IMR-90 (cell line): ENCODE measurements at places on chromosomes 1 and 21. TPM values are rescaled to one million over a fixed set of nuclear protein-coding genes. Genes with fewer than 3 reads are reported as not detected.

- no peaks in the 10 kb centered on the region for H3K27me3 ChIP-seq
- no peak overlapping the region for H3K27ac ChIP-seq
- no peak for DNase-seq
- no peaks in the 10 kb centered on the region for H3K4me1 ChIP-seq
- H3K4me3 ChIP-seq, result no peak overlapping the region
- H3K36me3 ChIP-seq, result no peaks in the 10 kb centered on the region
These were observed 13.0 kb upstream of the PLPPR5 start for GRCh38 chr1:99017655-99018054.

DNA sequence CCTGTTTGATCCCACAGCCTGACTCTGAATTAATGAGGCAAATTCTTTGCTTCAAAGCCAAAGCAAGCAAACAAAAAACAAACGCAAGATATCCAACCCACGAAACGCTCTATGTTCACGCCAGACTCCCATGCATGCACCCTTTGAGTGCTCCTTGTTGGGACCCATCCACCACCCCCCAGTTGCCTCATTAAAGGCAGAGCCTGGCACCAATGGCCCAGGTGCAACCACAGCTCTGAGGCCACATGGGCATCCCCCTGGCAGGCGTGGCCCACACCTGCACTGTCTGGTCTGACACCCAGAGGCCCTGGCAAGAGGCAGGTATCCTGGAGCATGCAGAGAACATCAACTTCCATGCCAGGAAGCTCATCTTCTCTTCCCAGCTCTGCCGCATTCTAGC is 1.1 kb upstream of the PADI4 start:
- peaks cover 35% of the 10 kb centered on the region for H3K27me3 ChIP-seq
- H3K27ac ChIP-seq, result no peak overlapping the region
- no peaks in the 10 kb centered on the region for H3K4me1 ChIP-seq
- H3K4me3 ChIP-seq, result no peak overlapping the region
- no peaks in the 10 kb centered on the region for H3K36me3 ChIP-seq

MARK1 gene
- total RNA-seq, result not detected in 2 replicates

DNA sequence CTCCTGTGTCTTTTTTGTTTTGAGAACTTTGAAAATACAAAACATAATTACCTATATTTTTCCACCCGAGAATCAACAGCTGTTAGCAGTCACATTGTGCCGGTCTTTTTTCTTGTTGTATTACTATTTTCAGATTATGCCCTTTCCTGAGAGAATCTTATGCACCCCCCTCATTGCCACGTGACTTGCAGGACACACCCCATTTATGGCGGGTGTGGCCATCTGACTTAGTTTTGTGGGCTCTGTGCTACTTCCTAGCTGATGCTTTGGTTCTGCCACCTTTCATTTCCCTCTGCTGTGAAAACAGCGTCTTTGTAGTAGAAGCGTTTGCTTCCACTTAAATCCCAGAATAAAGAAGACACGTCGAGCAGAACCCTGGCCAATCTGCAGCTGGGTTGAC is 82.8 kb upstream of the SOX13 start:
- DNase-seq, result no peak
- no peak overlapping the region for H3K4me3 ChIP-seq
- no peaks in the 10 kb centered on the region for H3K4me1 ChIP-seq
- peaks cover 29% of the 10 kb centered on the region for H3K27me3 ChIP-seq

- no peak overlapping the region for H3K4me3 ChIP-seq
- H3K4me1 ChIP-seq, result peaks cover 9% of the 10 kb centered on the region; the same call in 1 of the 2 replicates
- no peak overlapping the region for H3K27ac ChIP-seq
- peaks cover 29% of the 10 kb centered on the region for H3K27me3 ChIP-seq
- H3K36me3 ChIP-seq, result no peaks in the 10 kb centered on the region
These were observed 18.9 kb upstream of the BTG2 start for GRCh38 chr1:203286161-203286984.

HAPLN2 gene
- not detected in 2 replicates for total RNA-seq

PRSS38 gene
- not detected in 2 replicates for total RNA-seq

URB2 gene
- total RNA-seq, result 12.8 and 15.4 TPM in 2 replicates

- H3K4me3 ChIP-seq, result no peak overlapping the region
- H3K36me3 ChIP-seq, result peaks cover 2% of the 10 kb centered on the region; the same call in 1 of the 2 replicates
- peak overlapping the region; percentile 64 for H3K27ac ChIP-seq
- DNase-seq, result peak; percentile 93
- H3K4me1 ChIP-seq, result peaks cover 12% of the 10 kb centered on the region
These were observed 40.6 kb downstream of the AKNAD1 start for GRCh38 chr1:108816049-108816893.

DNA sequence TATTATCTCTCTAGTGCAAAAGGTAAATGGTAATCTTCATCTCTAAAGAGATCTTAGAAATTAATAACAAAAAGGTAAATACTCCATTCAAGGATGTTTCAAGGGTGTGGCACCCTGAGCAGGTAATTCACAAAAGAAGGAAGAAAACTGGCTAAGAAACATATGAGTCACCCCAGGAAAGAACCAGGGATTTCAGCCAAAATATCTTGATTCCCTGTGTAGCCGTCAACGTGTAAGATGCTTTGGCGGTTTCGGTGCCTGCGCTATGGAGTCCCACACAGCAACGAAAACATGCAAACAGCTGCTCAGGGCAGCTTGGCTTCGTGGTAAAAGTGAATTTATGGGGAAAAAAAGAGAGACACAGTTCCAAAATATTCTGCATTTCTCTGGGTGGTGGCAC is 3.7 kb downstream of the ITGB2 start:
- no peaks in the 10 kb centered on the region for H3K4me1 ChIP-seq
- H3K27me3 ChIP-seq, result peaks cover 64% of the 10 kb centered on the region
- no peaks in the 10 kb centered on the region for H3K36me3 ChIP-seq
- H3K4me3 ChIP-seq, result no peak overlapping the region

GOLT1A gene
- total RNA-seq, result not detected in 2 replicates

- H3K4me3 ChIP-seq, result no peak overlapping the region
- peak; percentile 70 for DNase-seq
- no peaks in the 10 kb centered on the region for H3K27me3 ChIP-seq
- no peaks in the 10 kb centered on the region for H3K36me3 ChIP-seq
- H3K27ac ChIP-seq, result no peak overlapping the region
- H3K4me1 ChIP-seq, result no peaks in the 10 kb centered on the region
These were observed 492.6 kb downstream of the KCNT2 start for GRCh38 chr1:196115646-196116045.

GRCh38 chr1:152112101-152112884 is 3.0 kb downstream of the TCHH start:
- peaks cover 61% of the 10 kb centered on the region for H3K27me3 ChIP-seq
- no peak overlapping the region; the same call in 1 of the 2 replicates for H3K4me3 ChIP-seq
- H3K36me3 ChIP-seq, result no peaks in the 10 kb centered on the region
- peaks cover 3% of the 10 kb centered on the region; the same call in 1 of the 2 replicates for H3K4me1 ChIP-seq
- DNase-seq, result peak; percentile 7
- no peak overlapping the region for H3K27ac ChIP-seq

NBPF10 gene
- 1.1 and 1.4 TPM in 2 replicates for total RNA-seq

DNA sequence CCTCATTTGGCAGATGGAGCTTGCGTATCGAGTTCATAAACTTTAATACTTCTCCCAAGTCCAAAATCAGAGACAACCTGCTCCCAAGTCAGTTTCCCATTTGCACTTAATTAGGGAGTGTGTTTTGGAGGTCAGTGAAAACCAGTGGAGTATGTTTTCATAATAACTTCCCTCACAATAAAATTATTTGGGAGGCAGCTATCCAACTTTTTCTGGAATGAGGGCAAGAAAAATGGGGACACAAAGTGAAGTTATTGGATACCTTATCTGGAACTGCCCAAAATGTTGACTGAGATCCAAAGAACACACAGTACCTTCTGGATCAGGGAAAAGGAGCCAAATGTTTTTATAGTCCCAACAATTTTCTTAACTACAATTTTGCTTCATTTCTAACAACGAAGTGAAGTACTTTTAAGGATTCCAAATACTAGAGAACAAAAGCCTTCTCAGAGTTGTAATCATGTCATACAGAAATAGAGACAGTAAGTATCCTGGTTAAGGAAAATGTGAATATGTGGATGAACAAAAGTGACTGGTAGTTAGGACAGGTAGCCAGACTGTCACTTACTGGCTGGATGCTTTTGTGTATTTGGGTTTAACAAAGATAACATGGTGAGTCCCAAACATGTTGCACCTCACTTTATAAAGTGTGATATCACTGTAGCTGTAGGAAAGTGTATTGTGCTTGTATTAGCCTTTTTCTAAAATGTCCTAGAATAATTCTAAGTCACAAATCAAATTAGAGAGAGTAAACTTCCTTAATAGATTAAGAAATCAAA is 325.0 kb downstream of the HLX start:
- no peaks in the 10 kb centered on the region for H3K27me3 ChIP-seq
- no peak overlapping the region for H3K27ac ChIP-seq
- DNase-seq, result no peak
- H3K4me1 ChIP-seq, result no peaks in the 10 kb centered on the region
- H3K4me3 ChIP-seq, result no peak overlapping the region

NCAM2 gene
- total RNA-seq, result 5.0 and 5.6 TPM in 2 replicates
